ENCODE measurements at places on chromosomes 13 and 19.
A peak's percentile ranks its signal among the peaks of the same experiment; 100 is the strongest.

- no peak for DNase-seq
Observed at GRCh38 chr13:82878536-82878935, 1003.7 kb downstream of the SLITRK1 start.

DNA sequence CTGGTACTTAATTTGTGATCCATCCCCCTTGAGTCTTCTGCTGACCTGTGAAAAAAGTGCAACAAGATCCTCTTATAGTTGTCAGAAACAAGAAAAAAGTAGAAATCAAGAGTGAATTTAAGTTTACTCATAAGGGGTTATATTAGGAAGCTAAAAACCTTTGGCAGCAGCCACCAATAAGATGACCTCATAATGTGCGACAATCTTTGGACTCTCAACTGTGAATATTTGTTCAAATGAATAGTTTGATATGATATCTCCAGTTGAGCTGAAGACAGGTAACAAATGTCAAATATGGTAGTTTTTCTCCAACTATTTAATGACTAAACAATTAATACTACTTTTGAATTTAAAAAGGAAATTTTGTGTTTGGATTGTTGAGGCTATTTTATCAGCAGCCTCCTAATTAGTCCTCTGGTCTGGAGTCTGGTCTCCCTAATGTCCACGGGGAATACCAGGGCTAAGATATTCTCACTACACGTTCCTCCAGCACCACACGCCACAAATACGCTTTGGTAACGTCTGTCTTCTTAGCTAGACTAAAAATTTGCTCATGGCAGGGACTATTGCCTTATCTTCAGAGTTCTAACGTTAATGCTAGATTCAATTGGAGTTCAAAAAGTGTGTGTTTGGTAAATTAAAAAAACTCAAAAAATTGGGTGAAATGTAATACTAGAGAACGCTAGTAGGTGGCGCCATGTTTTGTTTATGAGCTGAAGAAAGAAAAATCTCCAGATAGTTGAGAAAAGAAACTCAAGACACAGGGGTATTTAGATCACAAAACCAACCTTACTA is 51.0 kb upstream of the PDX1 start:
- DNase-seq, result no peak

- DNase-seq, result no peak
Observed at GRCh38 chr19:33405553-33406461, 32.3 kb downstream of the CEBPG start.

GRCh38 chr13:79874396-79875360 is 393.7 kb downstream of the NDFIP2 start:
- no peak for DNase-seq

DNA sequence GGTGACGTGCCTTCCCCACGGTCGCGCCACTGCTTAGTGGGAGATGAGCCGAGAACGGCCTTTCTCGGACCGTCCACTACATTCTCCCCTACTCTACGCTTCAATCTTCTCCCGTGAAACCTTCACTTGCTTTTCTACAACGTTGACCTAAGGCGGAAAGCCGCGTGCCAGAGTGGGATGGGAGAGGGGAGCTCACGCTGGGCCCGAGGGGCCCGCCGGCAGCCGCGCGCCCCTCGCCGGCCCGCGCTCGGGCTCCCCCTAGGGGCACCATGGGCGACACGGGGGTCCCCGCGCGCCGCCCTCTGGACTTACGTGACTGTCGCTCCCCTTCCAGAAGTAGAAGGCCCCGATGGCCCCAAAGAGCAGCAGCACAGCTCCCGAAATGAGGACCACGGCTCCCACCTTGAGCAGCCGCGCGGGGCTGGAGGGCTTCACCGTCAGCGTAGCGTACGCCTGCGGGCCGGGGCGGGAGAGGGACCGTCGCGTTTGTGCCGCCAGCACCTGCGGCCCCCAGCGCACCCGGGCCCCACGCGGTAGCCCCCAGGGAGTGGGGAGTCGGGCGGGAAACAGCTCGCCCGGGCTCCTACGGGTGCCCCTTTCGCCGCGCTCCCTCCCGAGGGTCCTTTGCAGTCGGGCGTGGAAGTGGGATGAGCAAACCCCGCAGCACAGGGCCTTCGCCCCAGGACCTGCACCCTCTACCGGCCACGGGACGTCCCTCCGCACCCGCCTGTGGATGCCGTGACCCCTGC is 727 bp downstream of the CNMD start:
- DNase-seq, result no peak

DNA sequence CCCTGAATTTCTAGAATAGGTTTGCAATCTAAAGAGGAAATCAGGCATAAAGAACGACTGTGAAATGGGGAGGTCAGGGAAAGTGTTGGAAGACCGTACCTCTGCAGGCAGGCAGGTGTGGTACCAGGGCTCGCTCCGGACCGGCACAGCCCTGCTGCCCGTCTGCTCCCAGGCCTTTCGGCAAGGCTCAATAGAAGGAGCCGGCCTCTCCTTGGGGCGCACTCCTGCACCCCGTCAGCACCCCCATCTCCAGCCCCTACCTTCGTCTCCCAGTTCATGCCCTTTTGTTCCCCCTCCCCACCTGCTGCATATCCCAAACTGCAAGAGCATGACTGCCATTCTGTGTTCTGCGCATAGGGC is 139.8 kb upstream of the SOX1 start:
- no peak for DNase-seq

DNA sequence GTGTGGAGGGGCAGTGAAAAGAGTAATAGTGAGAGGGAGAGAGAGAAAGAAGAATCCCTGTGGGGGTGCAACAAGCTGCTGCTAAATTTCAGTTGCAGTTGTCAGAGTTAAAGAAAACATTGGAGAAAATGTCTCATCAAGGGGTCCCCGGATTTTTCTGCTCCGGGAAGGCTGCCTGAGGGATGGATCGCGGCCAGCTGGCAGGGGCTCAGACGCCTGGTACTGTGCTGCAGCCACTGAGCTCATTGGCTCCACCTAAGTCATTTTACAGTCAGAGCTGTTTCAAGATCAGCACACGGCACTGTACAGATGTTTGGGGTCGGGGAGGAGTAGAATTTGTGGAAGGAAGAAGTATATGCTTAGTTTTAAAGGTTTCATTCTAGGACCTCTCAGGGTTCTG is 106.2 kb downstream of the SHISA2 start:
- no peak for DNase-seq

GRCh38 chr19:41811036-41811435 is 14.6 kb downstream of the CEACAM3 start:
- DNase-seq, result no peak

DNA sequence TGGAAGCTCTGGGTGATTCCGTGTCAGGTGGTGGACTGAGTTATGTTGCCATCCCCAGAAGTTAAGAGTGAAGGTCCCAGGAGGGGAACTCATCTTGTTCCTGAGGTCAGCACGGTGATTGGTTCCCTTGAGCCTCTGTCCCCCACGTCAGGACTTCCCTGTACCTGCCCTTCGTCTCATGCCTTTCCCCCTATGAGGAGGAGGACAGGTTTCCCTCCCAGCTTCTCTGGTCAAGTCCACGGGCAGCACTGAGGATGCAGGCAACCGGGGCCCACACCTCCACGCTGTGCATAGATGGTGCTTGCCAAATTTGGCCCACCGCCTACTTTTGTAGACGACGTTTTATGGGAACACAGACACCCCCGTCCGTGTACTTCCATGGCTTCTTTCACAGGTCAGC is 42.7 kb downstream of the TEX29 start:
- no peak for DNase-seq

DNA sequence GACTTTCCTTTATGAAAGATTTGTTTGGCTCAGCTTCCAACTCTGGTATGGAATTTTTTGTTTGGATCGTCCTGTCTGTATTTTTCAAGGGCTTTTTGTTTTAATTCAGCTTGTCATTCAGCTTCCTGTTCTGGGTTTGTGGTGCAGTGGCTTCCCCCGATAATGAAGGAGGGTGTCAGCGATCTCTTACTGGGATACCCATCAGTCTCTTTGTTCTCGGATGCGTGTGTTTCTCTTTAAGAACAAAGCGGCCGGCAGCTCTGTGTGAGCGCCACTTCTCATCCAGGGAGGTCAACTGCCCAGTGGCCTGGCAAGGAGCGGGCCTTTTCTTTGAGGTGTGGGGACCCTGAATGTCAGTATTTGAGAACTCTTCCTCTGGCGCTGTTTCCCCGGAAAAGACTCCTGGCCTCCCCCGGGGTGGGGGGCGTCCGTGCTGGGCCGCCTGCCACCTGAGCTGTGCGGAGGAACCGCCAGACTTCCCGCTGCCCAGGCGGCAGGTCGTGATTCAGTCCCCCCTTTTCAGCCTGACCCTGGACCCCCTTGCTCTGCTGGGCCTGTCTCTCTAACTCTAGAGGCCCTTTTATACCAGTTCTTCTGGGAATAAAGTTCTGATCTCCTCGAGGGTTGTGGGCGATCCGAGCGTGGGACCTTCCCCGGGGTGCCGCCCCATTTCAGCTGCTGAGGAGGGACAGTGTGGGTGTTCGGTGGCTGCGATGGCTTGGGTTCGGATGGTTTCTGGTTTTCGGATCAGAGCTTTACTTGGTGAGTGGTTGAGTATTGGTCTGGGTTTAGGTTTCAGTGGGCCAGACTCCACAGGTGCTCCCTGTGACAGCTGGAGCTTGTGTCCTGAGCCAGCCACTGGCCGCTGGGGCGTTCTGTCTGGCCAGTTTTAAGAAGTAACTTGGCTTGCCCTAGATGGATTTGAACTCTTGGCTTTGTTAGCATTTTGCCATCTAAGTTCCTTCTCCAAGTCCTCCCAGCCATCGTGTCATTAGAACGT is 3.4 kb downstream of the SF3A2 start:
- DNase-seq, result peak; percentile 33

GRCh38 chr13:42494157-42494556 is 79.8 kb upstream of the TNFSF11 start:
- no peak for DNase-seq

GRCh38 chr13:50326811-50327210 is 311.6 kb downstream of the KCNRG start:
- DNase-seq, result no peak

DNA sequence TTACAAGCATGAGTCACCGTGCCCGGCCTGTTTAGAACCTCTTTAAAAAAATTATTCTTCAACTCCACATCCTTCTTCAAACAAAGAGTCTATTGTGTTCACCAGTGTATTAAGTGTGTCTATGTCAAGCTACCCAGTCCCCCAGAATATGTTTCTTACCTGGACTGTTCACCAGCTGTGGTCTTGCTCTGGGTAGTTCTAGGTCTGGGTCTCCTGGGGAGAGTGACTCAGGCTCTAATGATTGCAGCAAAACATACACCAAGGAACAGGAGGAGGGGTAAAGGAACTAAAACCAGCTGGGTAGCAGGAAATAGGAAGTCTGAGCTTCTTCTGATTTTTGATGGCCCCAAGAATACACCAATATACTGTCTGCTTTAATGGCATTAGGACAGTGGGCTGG is at the start of gene FPR1:
Gene FPR1 (minus strand): TSS at position 224 of the 400 bp plus-strand sequence. CDS start 4,884 bp downstream, outside the sequence.
- DNase-seq, result no peak

- DNase-seq, result no peak
Observed at GRCh38 chr13:46675016-46675415, 121.9 kb downstream of the ESD start.

DNA sequence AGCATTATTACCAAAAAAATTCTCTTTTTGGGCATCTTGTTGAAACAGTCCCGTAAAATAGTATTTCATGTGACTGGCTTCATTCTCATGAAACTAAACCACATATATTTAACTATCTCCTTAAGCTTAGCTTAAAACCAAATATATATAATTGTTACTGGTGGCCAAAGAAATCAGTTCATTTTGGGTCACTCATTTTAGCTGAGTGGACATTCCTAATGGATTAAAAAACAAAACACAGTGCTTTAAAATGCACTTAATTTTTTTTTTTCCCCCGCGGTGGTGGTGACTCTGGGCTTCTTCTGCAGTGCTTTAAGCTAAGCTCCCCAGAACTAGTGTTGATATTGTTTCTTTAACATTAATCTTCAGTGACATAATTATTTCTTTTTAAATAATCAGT is 540.1 kb downstream of the GPC6 start:
- DNase-seq, result no peak

DNA sequence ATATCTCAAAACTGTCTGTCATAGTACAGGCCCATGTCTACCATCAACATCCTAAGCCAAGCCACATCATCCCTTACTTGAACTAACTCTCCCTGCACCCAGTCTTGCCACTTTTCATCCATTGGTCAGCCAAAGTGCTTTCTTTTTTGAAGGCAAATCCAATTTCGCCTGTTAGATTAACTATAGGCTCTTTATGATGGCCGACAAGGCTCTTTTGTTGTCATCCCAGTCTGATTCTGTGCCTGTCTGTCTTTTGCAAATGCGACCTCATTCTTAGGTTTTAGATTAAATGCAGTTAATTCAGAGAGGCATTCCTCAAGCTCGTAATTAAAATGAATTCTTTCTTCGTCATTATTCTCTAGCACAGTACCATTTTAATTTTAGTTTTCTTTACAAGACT is 148.3 kb downstream of the HS6ST3 start:
- no peak for DNase-seq
